ENCODE measurements at places on chromosomes 7 and 10.

DNA sequence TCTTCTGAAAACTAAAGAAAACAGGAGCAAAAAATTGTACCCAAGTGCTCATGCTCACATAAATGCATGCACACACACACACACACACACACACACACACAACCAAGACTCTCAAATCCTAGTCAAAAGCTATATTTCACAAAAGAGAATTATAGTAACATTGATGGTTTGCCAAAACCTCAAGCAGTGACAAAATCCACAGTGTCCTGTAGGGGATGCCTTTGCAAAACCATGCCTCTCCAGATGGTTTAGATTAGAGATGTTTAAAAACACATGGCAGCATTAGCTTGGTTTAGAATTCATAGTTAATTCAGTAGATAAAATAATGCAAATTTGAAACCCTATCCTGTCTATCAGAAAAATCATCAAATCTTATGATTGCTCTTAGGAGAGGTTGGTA, 232.2 kb downstream of the DYNC1I1 start:
- DNase-seq: no peak

DNA sequence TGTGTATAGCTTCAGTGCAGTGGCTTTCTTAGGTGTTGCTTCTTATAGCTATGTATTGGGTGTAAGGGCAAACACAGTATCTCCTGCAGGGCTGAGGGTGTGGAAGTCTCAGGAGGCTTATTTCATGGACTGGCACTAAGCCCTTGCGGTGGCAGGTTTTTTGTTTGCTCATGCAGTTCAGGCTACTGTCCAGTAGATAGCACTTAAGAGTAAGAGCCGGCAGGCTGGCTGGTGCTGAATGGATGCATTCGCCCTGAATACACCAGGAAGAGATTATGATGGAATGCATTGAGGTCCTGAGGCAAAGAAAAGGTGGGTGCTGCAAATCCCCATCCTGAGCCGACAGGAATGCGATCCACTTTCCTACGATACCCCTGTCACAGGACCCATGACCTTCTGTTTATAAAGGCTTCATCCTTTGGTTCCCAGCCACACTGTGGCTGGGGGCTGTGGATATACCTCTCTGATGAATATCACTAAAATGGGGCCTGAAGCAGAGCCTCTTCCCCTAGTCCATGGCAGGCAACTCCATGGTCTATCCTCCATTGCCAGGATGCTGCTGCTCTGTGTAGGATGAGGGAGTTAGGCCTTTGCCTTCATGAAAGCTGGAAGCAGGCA, 44.9 kb downstream of the ANXA8 start:
- peak; percentile 67 for DNase-seq

DNA sequence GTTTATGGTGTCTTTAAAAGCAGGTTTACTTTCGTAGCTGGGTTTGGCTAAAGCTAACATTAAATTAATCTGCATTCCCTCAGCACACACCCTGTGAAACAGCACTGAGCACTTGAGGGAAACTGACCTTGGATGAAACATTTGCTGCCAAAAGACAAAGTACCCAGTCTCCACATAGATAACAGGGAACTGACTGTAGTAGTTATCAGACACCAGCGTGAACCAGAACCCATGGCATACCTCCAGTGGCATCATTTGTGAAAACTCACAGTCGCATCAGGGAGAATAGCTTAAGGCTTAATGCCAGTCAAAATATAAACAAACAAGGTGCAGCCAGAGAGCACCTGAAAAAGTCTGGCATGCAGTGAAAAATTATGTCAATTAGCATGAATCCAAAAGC, 357.8 kb upstream of the C7orf33 start:
- DNase-seq: no peak

- no peak for DNase-seq
Observed at GRCh38 chr10:18224626-18225445, 84.6 kb downstream of the CACNB2 start.

DNA sequence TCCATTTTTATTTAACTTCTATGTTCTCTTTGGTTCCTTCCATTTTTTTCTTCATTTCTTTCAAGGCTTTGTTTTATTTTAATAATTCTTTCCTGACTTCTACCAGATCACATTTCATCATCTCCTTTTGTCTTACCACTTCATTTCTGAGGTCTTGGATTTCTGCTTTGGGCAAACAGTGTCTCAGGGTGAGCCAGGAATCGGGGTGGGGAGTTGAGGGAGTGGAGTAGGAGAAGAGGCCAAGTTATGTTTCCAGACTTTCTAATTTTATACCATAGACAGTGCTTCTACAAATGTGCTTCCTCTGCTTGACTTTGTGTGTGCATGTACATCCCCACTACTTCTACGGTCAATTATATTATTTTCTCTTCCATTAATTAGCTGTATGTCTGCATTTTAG, 112.1 kb downstream of the PRKG1 start:
- DNase-seq: no peak

DNA sequence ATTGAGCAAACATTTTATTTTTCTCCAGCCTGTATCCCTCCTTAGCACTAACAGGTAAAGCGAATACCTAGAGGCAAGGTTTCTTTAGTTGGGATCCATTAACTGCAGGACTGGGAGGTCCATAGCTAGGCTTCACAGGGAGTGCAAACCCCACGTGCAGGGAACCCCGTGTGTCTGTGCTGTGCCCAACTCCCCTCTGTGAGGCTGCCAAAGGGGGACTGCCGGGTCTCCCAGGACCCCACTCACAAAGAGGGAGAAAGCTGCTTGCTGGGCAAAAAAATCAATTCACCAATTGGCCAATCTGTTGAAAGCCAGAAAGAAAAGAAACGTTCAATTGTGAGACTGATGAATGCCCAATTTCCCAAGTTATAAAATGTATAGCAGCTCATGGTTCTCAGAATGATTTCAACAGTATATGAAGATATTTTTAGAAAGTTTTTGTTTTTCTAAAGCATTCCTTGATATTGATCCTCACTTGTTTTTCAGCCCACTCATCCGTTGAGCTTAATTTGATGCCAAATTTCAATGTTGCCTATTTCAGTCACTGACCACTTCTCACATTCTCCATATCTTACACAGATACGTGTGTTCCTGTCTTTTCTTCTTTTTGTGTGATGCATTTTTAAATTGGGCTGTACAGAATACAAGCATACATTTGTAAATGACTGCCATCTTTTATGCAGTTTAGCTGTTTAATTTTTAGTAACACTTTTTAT, 202.7 kb upstream of the PRSS58 start:
- no peak for DNase-seq

DNA sequence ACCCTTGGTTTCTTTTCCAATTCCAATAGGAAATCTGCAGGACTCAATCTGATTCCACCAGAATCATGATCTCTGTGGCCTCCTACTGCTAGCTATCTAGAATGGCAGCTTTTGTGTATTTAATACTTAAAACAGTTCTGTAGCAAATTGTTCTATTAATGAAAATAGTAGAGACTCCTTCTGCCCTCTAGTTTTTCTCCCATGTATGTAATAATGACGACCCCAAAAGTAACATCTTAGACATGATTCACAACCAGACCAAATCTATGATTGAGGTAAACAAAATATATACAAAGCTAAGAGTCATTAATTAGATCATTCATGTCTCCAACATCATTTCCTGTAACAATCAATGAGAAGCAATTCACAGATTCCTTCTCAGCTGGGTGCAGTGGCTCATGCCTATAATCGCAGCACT, 259.1 kb upstream of the MKLN1 start:
- DNase-seq: no peak

- DNase-seq: no peak
Observed at GRCh38 chr10:131692686-131693334, 208.0 kb upstream of the PPP2R2D start.

GRCh38 chr7:50728184-50728583, 54.5 kb downstream of the GRB10 start:
- no peak for DNase-seq

DNA sequence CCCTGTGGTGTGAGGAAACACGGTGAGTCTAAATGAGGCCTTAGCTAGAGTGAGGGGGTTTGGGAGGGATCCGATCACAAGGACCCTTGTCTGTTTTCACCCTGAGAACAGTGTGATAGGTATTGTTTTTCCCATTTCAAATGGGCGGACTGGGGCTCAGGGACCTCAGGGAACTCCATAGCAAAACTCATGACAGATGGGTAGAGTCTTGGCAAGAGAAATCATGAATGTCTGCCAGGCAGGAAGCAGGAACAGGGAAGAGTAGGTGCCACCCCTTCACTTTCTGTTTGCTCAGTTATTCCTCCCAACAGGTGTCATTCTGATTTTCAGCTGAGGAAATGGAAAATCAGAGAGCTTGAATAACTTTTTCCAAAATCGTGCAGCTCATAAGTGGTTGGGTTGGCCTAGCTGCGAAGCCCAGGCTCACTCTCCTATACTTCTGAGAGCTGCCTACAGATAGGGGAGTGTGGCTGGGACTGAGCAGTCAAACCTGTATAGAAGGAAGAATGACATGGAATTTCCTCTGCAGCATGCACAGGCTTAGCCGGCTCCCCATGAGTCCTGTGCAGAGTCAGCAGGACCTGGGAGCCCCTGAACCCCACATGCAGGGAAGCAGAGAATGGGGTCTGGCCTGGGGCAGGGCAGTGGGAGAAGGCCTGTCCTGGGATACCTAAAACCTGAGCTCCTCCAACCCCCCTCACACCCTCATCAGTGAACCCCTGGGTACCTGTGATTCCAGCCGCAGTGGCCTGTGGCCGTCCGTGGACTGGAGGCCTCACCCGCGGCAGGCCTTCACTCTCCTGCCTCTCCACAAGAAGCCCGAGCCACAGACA, 17.6 kb upstream of the C10orf105 start:
- no peak for DNase-seq

DNA sequence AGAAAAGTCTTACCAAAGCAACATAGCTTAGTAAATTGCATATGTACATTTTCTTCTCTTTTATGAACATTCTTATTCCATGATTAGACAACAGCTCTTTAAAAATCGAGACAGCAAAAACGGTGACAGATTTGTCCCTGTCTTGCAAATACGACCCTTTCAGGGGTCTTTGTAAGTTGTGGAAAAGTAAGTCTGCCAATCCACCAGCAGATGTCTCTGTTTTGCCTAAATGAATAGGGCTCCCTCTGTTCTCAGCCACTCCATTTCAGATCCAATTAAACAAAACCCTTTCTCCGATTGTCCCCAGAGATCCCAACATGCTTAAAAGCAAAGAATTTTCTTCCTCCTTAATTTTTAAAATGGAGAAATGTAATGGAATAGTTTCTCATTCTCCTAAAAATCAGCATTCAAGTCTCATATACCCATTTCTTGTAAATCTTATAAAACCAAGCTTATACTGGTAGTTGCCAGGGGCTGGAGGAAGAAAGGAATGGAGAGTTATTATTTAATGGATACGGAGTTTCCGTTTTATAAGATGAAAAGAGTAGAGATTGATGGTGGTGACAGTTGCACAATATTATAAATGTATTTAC, 61.0 kb upstream of the NFE2L3 start:
- DNase-seq: peak; percentile 44

DNA sequence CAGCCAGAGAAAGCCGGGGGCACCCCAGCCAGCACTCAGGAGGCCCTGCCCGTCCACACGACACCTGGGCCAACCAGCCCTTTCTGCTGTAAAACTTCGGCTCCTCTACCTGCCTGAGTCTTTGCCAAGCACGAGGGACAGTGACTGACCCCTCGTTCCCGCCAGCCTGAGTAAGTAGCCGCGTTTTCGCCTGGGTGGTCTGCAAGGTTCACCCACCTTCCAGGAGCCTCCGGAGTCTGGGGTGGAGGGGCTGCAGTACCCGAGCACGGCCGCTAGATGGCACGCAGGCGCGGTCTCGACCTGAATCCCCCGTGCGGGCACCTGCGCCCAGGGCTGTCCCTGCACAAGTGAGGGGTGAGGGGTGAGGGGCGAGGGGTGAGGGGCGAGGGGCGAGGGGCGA, 192.7 kb downstream of the PTPRN2 start:
- DNase-seq: no peak

GRCh38 chr10:29600067-29600466, 34.7 kb downstream of the SVIL start:
- peak; percentile 62 for DNase-seq

GRCh38 chr7:4707217-4707741, 25.2 kb downstream of the FOXK1 start:
- DNase-seq: no peak

- DNase-seq: peak; percentile 93
Observed at GRCh38 chr10:3774814-3775695, 10.0 kb downstream of the KLF6 start.

GRCh38 chr7:130009848-130010688, 41.1 kb downstream of the ZC3HC1 start:
- DNase-seq: peak; percentile 98

DNA sequence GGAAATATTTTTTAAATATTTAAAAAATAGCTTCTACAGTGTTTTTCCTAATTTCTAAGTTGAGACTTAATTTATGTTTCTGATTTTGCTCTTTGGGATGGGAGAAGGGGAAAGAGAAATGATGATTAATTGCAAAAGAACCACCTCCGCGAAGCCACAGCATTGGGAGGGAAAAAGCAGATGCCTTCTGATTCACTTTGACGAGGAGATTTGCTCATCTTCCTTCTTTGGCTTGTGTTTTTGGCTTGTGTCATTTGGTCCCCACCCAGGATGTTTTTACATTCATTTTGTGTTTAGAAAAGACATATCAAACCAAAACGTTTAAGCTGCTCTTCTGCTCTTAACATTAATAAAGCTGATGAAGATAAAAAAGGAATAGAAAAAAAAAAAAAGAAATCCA, 121.7 kb downstream of the MACC1 start:
- no peak for DNase-seq

- DNase-seq: no peak
Observed at GRCh38 chr10:43307306-43307705, 40.4 kb upstream of the RASGEF1A start.

- DNase-seq: no peak
Observed at GRCh38 chr10:110676016-110676415, 31.9 kb downstream of the RBM20 start.

DNA sequence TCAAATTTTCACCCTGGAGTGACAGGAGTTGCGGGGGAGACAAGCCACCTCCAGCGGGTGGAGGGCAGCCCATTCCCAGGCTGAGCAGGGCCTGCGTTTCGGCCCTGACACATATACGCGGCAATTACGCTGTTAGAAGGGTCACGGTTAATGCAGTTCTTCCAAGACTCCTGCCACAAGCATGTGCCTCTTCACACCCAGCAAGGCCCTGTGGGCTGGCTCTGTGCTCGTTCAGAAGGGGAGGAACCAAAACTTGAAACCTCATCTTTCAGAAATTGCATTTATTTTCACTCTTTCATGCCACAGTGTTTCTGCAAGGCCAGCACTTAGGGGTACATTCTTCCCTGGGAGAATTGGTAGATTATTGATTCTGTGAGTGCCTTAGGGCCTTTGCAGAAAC, 24.7 kb downstream of the LRMDA start:
- no peak for DNase-seq

- no peak for DNase-seq
Observed at GRCh38 chr7:56206420-56206819, 90.2 kb upstream of the NUPR2 start.

- DNase-seq: peak; percentile 63
Observed at GRCh38 chr7:151690606-151691005, 170.9 kb upstream of the RHEB start.

DNA sequence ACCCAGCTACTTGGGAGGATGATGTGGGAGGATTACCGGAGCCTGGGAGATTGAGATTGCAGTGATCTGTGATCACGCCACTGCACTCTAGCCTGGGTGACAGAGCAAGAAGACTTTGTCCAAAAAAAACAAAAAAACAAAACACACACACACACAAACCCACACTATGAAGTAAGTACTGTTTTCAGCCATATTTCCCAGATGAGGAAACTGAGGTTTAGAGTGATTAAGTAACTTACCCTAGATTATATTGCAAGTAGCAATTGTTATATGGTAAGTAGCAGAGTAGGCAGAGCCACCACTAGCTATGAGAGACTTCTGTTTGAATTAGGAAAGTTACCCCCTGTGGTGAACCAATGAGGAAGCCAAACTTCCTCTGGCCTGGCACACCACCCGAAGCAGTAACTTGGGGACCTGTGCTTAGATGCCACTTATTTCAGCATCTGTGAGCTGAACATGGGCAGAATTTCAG, 61.9 kb downstream of the MCU start:
- no peak for DNase-seq

Measured in HT1080 (cell line).